ENCODE measurements at places on chromosomes 11 and 22.
A peak's percentile ranks its signal among the peaks of the same experiment; 100 is the strongest.

DNA sequence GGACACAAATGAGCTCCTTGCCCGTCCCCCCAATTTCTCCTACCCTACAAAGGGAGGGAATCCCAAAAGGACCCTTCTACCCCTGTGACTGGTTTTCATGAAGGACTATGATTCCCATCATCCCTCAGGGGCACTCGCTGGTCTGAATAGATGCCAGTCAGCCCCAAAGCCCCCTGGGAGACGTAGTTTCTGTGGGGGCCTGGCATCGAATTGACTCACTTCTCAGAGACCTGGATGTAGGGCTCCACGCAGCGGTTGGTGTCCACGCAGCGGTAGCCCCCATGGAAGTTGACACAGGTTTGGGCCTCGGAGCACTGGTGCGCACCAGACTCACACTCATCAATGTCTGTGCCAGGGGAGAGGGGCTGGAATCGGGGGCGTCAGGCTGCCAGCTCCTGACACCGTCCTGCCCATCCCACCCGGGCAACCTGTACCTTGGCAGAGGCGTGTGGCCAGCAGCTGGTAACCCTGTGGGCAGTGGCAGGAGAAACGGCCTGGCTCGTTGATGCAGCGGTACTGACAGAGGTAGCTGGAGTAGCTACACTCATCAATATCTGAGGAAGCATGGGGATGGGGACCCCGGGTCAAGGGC is 4.4 kb downstream of the EFEMP2 start:
- no peak for DNase-seq

DNA sequence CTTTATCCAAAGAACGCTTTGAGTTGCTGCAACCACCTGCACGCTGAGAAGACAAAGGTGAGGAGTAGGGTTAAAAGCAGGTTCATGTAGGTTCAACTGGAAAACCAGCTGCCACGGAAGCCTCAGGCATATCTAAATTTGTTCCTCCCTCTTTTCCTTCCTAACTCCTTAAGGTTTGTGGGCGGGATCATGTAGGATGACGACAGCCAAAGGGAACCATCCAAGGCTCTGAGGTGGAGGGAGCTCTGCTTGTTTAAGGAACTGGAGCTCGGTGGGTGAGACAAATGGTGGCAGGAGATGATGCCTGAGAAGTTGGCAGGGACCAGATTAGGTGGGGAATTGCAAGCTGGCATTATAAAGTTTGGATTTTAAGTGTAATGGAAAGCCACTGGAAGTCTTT is 60.3 kb downstream of the SPON1 start:
- no peak for DNase-seq

DNA sequence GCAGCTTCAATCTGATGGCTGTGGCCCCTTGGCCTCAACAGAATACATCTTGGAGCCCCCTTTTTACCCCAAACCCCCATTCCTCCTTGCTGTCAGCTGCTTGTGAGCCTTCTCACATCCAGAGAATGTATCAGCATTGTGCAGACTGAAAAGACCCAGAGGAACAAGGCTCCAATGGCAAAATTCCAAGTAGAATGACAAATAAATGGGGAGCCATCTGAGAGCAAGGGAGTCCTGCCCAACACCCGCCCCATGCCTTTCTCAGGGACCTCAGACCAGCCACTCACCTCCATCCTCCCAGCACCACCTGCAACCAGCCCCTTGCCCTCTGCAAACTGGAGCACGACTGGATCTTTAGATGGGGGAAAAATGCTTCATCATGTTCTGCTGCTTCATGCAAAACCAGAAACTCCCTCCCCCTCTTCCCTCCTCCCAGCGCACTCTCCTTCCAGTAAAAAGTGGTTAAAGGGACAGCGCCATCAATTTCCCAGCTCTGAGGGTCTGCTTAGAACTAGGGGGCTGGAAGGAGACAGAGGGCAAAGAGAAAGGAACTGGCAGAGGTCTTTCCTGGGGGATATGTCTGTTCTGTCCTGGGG is 2.2 kb upstream of the NEFH start:
- no peak for DNase-seq

- no peak for DNase-seq
These were observed 520.7 kb upstream of the B3GAT1 start for GRCh38 chr11:134932761-134933160.

DNA sequence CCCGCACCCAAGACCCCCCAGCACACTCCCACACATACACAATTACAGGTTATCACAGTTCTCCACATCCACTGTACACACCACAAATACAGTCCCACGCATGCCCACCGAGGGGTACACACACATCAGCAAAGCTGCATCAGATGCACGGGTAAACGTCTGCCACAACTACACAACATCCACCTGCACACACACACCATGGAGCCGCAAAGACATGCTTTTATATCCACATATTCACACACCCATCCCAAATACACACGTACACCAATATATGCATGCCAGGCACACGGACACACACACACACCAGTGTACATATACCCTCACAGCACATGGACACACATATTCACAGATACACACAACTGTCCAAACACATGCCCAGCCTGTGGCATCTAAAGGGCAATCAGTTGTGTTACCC is 5.4 kb upstream of the KCNJ4 start:
- no peak for DNase-seq

DNA sequence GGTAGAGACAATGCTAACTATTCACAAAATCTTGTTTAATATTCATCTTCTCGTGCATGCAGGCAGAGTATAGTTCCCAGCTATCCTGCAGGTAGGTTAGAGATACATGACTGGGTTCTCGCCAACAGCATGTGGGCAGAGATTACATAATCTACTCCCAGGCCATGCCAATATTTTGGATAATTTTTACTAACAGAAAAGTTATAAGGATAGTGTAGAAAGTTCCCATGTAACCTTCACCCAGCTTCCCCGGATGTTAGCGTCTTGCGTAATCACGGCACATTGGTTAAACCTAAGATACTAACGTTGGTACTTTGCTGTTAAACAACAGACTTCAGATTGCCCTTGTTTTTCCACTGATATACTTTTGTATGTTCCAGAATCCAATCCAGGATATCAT is 215.5 kb upstream of the LARGE1 start:
- no peak for DNase-seq

DNA sequence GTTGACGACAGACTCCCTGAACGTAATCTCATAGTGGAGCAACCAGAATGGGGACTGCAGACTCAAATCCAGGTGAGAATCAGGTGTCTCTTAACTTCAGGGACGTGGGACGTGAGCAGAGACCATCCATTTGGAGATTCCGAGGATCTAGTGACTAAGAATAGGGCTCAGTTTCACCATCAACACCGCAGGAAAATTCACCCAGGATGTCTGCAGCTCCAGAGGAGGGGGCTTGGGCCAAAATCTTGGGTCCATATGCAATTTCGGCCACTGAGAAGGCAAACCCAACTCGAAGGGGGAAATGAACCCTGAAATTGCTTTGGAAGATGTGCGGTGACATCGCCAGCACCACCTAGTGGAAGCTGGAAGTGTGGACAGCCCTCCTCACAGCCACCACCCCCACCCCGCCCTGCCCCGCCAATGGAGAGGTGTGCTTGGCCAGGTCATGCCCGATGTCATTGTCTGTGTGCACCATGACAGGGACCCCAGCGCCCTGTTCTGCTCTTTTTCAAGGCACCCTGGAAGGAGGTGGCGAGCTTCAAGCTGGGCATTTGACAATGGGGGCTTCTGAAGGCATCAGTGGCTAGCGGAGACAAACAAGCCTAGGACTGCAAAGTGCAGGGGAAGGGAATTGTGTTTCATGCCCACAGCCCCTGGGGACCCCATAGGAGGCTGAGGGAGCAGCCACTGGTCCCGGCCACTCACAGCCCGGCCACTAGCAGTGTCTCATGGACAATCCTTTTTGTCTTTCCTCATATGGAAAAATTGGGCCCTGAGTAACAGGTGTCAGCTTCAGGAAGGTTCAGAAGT is 24.8 kb downstream of the APOL1 start:
- DNase-seq: peak; percentile 59

DNA sequence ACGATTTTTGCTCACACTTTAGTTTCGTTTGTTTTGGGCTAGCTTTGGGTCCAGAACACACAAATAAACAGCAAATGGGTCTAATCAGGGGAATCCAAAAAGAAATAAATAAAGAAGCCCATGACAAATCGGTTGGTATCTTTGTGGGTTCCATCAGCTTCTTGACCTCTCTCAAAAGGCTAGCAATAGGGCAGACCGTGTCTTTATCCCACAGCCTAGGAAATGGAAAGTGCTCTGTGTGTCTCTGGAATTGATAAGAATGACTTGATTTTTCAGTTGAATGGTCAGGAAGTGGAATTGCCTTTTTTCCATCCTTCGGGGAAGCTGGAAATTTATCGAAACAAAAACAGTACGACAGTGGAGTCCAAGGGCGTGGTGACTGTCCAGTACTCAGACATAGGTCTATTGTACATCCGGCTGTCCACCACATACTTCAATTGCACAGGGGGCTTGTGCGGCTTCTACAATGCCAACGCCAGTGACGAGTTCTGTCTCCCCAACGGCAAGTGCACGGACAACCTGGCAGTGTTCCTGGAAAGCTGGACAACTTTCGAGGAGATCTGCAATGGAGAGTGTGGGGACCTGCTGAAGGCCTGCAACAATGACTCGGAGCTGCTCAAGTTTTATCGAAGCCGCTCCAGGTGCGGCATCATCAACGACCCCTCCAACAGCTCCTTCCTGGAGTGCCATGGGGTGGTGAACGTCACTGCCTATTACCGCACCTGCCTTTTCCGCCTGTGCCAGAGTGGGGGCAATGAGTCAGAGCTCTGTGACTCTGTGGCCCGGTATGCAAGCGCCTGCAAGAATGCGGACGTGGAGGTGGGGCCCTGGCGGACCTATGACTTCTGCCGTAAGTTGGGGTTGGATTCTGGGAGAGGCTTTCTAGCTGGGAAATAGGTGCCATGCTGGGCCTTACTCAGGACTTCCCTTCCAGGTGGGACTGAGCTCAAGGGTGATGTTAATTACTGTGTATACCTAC is 28.6 kb downstream of the TECTA start:
- no peak for DNase-seq

DNA sequence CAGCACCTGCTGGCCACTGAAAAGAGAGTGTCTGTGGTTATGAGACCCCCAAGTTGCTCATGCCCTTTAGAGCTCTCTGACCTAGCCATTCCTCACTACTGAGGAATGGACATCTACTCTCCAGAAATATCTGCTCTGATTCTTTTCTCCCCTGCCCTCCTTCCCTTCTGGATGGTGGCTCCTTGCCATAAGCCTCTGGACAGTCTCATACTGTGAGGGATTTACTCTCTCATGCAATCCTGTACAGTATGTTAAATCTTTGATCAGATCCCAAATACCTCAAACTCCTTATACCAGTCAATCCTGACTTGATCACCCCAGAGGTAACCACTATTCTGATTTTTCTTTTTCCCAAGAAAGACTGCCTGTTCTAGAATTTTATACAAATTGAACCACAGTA is 80.7 kb downstream of the ARHGAP20 start:
- no peak for DNase-seq

- DNase-seq: peak; percentile 96
These were observed 44.3 kb downstream of the POLD3 start for GRCh38 chr11:74636630-74637184.

GRCh38 chr11:64872790-64873488 is 5.5 kb downstream of the EHD1 start:
- no peak for DNase-seq

GRCh38 chr22:23402275-23403151 is 177.6 kb downstream of the IGLL1 start:
- peak; percentile 53 for DNase-seq

GRCh38 chr22:44311855-44312170 is 938 bp downstream of the SHISAL1 start:
- DNase-seq: peak; percentile 36

DNA sequence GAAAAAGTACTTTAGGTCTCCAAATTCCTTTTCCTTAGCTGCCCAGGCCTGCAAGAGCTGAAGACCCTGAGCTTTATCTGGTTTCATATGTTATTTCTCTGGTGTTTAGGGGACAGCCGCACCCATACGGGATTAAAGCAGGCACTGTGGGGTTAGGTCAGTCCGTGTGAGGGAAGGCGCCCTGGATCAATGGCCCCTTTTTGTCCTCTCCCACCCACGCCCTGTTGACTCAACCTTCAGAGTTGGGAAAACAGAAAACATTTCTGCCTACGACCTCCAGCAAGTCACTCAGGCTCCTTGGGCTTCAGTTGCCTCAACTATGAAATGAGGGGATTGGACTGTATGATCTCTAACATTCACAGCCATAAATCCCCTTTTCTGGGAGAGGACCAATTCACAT is 55.2 kb upstream of the BARX2 start:
- DNase-seq: no peak

- peak; percentile 69 for DNase-seq
These were observed 24.4 kb downstream of the SREBF2 start for GRCh38 chr22:41857155-41857859.

- no peak for DNase-seq
These were observed 8.5 kb downstream of the MARK2 start for GRCh38 chr11:63847363-63847762.
